Stimulated activated CD8-positive, alpha-beta memory T cell treated with anti-CD3 and anti-CD28 coated beads, Interleukin-15, amount 100 ng/mL, for 4 hours (primary cell): ENCODE measurements at places on chromosomes 5 and 9.

DNA sequence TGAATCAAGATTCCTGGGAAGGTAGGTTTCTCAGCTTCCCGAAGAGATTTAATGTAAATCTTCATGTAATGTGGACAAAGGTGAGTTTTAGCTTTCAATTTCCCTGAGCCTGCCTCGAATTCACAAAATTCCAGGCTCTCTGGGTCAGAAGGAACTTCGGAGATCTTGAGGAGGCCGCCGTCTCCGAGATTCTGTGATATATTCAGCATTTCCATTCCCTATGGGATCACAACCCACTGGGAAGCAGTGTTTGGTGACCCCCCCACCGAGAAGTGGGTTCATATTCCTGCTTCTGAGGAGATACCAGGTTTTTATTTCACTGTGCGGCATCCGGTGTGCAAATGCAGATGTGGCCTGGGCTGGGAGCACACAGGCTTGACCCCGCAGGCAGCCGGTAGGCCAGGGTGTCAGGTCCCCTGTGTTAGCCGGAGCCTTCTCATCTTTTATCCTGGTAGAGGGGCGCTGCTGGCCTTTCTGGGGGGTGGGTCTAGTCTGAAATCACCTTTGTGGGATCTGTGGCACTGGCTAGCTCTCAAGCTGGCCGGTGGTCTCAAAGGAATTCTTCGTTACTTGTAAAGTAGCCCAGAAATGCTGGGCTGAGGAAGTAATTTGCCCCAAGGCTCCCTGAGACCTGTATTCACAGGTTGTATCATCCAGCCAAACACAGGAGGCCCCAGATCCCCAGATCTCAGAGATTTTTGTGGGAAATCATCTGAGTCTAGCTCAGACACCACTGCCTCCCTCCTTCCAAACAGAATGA is 1.4 kb downstream of the PLEKHG4B start:
- DNase-seq: no peak

GRCh38 chr9:35001803-35002502 is 12.4 kb downstream of the DNAJB5 start:
- DNase-seq: no peak

GRCh38 chr9:13939134-13939533 is 374.8 kb downstream of the NFIB start:
- DNase-seq: no peak

GRCh38 chr9:98168941-98169488 is 23.4 kb downstream of the CORO2A start:
- no peak for DNase-seq

DNA sequence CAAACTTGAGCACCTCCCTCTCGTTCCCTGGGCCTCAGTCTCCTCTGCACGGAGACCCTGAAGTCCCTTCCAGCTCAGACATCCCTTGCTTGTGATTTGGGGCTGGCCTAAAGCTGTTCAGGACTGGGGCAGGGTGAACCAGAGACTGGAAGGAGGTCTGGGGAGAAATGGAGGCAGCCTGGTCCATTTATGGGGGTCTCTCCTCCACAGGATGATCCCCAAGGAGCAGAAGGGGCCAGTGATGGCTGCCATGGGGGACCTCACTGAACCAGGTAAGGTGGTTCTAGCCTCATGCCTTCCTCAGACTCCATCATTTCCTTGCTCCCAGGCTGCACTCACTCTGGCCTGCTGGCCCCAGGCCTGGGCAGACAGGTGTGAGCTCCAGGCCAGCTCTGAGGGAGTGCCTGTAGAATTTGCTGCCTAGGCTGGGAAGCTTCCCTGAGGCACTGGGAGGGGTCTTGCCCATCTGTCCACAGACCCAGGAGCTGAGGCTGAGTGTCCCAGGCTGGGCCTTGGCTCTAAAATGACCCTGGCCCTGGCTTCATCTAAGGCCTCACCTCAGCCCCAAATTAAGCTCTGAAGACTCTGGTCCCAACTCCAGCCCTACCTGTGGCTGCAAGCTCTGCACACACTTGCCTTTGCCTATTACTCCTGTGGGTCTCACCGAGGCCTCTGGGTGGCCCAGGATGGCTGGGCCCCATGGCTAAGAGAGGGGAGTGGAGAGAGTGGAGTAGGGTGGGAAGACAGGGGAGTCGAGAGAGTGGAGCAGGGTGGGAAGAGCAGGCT is 1.9 kb downstream of the MYOZ3 start:
- no peak for DNase-seq

DNA sequence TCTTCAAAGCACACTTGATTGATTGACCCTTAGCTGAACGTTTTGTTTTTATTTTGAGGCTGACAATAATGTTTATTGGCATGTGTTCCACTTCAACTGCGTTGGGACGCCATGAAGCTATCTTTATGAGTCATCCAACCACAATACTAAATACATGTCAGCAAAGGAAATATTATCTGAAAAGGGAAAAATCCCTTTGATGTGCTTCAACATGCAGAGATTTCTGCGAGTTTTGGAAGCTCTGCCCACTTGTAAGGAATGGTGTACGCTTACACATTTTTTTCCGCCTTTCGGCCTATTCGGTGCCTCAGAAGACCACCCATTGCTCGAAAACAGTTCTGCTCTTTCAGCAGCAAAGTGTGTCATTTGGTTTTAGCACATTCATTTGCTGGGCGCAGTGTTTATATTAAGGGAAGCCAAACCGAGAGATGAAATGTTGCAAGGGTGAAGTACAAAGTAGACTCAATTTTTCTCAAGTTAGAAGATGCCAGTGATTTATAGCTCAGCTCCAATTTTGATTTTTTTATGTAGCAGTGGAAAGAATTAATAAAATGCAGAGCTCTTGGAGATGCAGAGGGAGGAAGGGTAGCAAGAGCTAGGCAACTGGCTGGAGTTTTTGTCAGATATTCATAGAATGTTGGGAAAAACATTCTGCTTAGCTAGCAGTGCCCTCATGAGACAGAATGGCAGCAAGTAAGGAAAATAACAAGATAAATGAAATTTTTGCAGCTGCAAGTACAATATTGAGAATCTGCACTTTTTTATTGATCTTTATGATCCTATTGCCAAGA is 68.9 kb downstream of the PRDM6 start:
- no peak for DNase-seq

DNA sequence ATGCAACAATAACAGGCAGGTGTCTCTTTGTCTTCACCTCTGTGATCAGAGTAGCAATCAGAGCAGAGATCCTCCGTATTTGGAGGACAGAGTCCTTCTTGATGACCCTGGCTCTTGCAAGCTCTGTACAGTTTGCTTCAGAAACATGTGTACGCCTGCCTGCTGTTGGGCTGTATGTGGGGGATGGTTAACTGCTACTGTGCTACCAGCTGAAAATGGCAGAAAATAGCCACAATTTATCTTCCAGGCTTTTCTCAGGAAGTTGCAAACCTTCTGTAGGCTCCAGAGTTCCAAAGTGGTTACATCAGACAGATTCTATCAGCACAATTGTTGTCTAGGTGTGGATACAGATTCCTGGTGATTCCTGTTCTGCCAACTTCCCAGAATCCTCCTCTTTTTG is 35.5 kb downstream of the DDX46 start:
- no peak for DNase-seq

DNA sequence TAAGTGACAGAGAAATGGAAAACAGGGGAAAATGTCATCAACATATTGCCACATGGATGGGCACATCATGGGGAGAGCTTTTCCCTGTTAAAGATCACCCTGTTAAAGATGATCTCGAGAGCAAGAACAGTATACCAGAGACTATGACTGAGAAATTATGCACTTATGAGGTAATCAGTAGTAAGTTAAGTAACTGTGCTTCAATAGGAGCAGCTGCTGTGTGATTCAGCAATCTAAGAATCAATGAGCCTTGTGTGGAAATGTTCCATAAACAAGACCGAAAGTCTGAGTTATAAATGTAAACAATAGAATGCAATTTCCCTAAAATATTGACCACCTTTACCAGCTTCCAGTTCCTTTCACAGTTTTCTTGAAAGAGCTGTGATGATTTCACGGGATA is 582.3 kb downstream of the CAAP1 start:
- DNase-seq: no peak

GRCh38 chr9:16974436-16974835 is 104.0 kb upstream of the BNC2 start:
- no peak for DNase-seq
